BJ (cell line): ENCODE measurements at places on chromosomes 6 and 20. TPM values are rescaled to one million over a fixed set of nuclear protein-coding genes. Genes with fewer than 3 reads are reported as not detected.
A peak's percentile ranks its signal among the peaks of the same experiment; 100 is the strongest.

CFB gene
- 6.7 and 7.6 TPM in 2 replicates for polyA plus RNA-seq

SAMD10 gene
- 0.88 and 1.4 TPM in 2 replicates for polyA plus RNA-seq

DNA sequence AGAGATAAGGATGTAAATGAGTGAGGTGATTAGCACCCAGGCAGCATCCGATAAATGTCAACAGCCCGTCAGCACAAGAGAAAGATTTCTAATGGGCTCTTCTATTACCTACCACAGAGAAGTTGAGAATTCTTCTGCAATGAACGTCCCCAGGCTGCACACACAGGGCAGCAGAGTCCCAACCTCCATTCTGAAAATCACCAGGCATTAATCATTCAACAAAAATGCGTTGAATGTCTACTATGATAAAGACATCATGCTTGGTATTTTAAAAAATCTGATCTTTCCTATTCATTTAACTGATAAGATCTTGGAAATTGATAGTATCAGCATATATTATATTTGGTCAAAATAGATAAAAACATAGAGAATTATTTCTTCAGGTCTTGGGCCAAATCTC, 59.5 kb upstream of the VGLL2 start:
- no peak for DNase-seq

GRCh38 chr6:30264743-30265142, 51.5 kb upstream of the TRIM26 start:
- no peak for DNase-seq

DNA sequence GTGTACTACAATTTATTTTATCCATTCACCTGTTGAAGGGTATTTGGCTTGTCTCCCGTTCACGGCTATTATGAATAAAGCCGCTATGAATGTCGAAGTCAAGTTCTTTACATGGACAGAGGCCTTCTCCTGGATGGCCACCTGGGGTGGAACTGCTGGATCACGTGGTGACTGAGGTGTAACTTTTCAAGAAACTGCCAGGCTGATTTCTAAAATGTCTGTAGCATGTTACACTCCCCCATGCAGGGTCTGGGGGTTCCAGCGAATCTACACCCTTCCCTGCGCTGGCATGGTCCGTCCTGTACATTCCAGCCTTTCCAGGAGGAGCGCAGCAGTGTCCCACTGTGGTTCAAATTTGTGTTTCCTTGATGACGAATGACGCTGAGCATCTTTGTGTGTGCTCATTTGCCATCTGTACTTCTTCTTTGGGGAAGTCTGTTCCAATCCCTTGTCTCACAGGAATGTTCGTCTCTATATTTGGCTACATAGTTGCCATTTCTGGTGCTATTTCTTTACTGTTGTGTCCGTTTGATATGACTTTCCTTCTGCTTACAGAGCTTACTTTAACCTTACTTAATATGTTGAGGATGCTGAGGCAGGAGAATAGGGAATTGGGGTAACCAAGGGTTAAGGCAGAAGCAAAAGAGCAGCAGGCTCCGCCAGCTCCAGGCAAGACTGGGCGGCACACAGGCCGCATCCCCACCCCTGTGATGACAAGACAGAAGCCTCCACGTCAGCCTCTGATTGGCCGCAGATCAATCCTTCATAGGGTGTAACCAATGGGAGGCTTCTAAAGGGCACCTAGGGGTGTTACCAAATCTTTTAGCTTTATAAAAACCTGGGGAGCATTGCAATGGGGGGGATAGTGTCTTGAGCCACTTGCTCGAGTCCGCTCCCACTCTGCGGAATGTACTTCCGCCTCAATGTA, 106.6 kb downstream of the TAF4 start:
- DNase-seq, result no peak

GRCh38 chr20:38131588-38132121, 33.4 kb downstream of the TGM2 start:
- DNase-seq, result no peak

GRCh38 chr6:137745321-137745720, 121.7 kb upstream of the TNFAIP3 start:
- no peak for DNase-seq

GRCh38 chr6:139446138-139446715, 71.8 kb upstream of the CITED2 start:
- no peak for DNase-seq

GRCh38 chr6:106119546-106119945, 33.4 kb downstream of the PRDM1 start:
- DNase-seq, result no peak

DNA sequence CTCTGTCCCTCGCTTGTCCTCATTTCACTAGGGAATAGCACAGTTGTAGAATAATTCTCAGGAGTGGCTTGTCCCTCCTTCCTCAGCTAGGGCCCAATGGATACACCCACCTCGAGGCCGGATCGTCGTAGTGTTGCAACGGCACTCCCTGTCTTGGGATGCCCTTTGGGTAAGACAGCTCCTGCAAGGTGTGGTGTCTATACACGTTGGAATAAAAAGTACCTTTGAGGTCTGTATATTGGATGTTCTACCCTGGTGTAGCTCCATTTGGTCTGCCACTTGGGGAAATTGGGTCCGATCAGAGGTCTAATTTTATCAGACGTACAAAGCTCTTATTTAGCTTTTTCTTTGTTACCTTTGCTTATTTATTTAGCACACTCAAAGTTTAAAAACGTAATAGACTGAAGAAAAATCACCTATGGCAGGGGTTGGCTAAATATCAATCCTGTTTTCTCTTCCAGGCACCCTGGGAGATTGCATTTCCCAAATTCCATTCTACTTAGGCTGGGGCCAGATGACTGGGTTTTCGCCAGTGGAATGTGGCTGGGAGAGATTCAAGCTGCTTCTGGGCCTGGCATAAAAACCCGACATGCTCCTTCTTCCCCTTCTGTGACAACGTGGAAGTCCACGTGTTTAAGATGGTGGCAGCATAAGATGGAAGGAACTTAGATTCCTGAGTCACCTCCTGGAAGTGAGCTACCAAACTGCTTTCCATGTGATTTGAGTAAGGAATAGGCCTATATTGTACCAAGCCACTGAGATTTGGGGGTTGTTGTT, 82.3 kb upstream of the CD83 start:
- peak; percentile 61 for DNase-seq

- no peak for DNase-seq
These were observed 180.6 kb downstream of the FOXA2 start for GRCh38 chr20:22403632-22404361.
